NCI-H187 (cell line): ENCODE measurements at places on chromosomes 2 and 18.

GRCh38 chr2:142020368-142020767, 110.4 kb downstream of the LRP1B start:
- DNase-seq, result no peak

DNA sequence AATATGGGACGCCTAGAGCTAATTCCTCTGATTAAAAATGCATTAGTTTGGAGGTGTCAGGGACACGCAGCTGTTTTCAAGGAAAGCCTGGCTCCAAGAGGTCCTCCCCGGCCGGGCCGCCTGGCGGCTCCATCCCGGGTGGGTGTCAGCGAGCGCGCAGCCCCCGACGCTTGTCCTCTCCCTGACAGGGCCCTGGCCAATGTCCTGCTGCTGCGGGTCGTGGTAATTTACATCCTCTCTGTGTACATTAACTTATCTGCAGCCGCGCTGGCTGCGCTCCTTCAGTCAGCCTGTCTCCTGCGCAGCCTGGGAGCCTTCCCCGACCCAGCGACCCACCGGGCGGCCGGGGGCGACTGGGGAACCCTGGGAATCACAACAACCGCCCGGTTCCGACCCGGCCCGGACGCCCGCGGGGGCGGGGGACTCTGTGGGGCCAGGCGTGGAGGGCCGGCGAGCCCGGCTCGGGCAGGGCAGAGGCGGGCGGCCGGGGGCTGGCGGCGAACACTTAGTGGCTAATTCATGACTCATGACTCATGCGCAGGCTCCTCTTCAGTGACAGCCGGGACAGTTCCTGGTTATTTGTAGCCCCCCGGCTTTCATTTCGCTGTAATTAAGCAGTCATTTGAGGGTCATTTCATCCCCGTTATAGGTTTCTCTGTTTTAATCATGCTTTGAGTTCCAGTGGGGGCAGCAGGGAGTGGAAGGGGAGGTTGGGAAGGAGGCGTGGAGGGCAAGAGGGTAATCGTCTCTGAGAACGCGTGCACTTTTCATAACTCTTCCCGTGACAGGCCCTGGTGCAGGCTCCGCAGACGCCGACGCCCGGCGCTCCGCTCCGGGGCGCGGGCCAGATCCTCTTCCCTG, 141.9 kb upstream of the CTAGE1 start:
- no peak for DNase-seq

DNA sequence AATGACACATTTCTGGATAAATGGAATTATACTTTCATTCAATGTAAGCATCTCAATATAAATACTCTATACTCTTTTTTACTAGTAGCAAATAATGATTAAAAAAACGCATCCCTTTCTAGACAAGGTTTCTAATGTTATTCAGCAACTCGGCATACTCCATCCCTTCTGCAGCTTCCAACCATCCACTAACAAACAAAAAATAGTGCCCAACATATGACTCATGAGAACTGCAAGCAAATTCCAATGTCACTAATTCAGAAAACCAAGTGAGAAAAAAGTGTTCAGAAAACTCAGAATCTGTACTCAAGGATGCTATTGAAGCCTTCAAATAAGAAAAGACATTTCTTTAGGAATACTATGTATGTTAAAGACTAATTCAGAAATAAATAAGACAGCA, 140.0 kb downstream of the BAZ2B start:
- no peak for DNase-seq

DNA sequence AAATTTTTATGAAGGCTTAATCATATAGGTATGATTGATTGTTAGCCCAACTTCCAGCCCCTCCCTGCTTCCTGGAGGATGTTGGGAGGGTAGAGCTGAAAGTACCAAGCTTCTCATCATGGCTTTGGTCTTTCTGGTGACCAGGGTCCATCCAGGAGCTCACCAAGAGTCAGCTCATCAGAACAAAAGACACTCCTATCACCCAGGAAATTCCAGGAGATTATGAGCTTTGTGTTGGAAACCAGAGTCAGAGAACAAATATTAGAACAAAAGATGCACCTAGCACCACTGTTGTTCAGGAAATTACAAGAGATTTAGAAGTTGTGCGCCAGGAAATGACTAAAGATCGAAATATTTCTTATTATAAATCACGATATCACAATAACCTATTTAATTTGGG, 119.9 kb upstream of the THUMPD2 start:
- no peak for DNase-seq

DNA sequence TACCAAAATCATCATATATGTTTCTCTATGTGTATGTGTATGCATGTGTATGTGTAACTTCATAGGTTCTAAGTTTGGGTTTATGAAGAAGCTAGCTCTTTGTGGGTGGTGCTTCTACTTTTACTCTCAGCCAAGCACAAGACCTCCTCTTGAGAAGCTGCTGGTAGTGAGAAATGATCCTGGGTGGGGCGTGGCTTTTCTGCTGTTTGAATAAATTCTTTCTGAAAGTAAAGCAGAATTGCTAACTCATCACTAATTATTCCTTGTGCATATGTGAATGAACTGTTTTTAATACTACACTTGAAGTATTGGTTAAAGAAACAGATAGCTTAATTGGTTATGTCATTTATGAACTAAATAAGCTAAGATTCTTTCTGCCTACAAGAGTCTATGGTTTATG, 7.6 kb upstream of the GAREM1 start:
- DNase-seq, result no peak

GRCh38 chr2:1839066-1839756, 94.9 kb upstream of the PXDN start:
- DNase-seq, result no peak

- no peak for DNase-seq
Observed at GRCh38 chr2:38682008-38682575, 16.2 kb downstream of the GALM start.

DNA sequence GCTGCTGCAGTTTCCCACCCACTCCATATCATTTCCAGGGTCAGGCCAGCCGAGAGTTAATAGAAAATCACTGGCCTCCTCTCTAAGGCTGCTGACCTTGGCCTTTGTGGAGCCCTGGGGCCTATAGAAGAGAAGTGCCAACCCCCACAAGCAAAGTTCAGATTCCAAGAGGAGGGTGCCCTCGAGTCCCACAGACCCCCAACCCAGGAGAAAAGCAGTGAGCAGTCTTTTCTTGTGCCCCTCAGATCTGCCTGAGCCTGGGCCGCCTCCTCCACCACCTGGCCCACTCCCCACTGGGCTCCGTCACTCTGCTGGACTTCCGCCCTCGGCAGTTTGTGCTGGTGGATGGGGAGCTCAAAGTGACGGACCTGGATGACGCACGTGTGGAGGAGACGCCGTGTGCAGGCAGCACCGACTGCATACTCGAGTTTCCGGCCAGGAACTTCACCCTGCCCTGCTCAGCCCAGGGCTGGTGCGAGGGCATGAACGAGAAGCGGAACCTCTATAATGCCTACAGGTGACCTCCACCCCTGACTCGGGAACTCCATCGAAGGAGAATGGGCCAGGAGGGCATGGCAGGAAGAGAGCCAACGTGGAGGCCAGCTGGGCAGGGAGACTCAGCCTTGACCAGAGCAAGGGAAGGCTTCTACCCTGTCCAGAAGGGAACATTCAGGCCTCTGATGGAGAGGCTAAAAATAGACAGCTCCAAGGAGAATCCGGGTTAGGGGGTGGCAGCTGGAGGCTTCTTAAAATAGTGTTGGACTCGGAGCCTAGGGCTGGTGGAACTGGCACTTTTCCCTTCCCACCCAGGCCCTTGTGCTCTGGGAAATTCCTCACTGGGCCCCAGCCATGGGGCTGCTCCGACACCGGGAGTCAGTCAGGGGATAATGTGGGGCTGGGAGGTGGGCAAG, 6.2 kb downstream of the PKDCC start:
- DNase-seq, result no peak

- DNase-seq, result no peak
Observed at GRCh38 chr2:238730001-238730669, 117.8 kb upstream of the TWIST2 start.

DNA sequence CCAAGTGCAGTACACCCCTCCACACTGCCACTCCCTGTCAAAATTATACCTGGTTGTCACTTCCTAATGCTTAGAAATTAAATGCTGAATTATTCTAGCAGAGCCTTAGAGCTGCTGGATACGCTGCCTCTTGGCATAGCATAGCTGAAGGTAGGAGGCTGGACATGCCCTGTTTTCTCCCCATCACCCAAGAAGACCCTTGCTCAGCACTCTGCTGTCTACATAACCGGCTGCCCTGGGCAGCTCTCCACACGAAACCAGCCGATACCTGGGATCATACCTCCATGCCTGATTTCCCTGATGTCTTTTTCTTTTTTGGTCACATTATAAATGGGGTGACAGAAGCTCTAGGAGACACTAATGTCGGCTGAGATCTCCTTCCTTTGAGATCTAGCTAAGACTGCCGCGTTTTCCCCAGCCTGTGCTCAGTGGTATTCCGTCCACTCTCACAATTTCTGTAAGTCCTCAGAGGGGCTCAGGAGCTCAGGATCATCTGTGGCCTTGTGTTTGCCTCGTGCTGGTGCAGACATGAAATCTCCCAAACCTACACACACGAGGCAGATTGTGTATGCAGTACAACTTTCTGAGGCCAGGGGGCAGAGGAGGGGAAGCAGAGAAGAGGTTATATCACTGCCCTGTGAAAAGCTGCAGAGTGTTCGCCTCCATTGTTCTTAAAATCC, 13.5 kb upstream of the ZAP70 start:
- peak; percentile 26 for DNase-seq

- no peak for DNase-seq
Observed at GRCh38 chr2:232386490-232386739, 7.9 kb downstream of the ALPP start.

DNA sequence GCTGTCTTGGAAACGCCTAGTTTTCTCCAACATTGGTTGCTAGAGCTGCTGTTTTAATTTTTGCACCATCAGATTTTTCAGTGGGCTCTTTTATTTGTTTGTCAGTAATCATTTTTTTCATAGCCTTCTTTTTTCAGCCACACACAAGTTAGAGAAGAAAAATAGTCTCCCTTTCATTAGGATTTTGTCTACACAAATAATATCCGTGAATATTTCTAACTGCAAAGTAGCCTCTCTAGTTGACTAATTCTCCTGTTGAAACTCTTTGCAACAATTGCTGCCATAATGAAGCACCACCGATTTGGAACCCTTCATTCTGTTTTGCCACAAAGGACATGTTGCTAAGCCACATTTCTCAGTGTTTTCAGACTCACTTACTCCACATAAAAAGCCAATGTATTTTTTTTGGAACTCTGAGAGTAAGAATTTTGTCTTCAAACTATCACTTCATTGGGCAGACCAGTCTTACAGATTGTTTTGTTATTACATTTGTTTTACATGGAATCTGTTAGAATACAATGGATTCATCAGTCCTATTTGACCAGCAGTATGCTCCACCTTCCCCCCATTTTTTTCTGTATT, 9.6 kb downstream of the KCNJ3 start:
- DNase-seq, result no peak

GRCh38 chr2:126674075-126674744, 18.3 kb downstream of the GYPC start:
- DNase-seq, result no peak

GRCh38 chr2:189000221-189000620, 26.0 kb downstream of the COL3A1 start:
- DNase-seq, result no peak

DNA sequence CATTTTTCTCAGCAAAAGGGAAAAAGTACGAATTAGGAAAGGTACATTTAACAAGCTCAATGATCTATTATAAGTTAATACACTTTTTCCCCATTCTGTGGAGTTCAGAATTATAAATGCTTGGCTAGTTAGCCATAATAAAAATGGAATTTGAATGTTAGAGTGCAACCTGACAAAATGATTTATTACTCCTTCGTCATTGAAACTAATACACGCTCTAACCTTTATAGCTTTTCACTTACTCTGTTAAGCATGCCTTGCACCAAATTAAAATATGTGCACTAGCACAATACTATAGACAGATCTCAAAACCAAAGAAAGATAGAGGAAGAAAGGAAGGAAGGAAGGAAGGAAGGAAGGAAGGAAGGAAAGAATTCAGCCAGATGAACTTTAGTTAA, 46.1 kb upstream of the FRZB start:
- no peak for DNase-seq

GRCh38 chr18:25621682-25622081, 269.7 kb upstream of the ZNF521 start:
- no peak for DNase-seq

DNA sequence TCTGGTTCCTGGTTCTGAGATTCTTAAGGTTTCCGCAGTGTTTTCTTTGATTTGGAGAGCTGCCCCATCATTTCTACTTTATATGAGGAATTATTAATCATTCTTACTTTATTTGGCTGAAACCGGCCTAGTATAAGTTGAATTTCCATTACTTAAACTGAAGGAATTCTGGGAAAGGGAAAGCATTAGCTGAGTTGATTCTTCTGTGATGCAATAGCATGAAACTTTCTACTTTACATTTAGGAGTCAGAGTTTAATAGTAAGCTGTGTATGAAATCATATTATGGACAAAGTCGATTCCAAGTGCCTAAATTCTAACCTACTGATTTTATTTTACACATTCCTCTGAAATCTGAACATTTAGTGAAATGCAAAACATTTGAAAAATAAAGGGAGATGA, 1269.7 kb upstream of the ZEB2 start:
- DNase-seq, result no peak

DNA sequence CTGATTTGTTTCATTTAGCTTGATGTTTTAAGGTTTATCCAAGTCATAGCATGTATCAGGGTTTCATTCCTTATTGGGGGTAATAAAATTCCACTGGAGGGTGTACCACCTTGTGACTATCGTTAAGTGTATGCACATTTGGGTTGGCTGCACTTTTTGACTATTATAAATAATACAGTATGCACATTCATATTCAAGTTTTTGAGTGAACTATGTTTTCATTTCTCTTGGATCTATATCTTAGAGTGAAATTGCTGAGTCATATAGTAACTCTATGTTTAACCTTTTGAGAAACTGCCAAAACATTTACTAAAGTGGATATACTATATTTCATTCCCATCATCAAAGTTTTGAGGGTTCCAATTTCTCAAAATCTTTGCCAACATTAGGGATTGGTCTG, 952.7 kb downstream of the TDRD15 start:
- no peak for DNase-seq

DNA sequence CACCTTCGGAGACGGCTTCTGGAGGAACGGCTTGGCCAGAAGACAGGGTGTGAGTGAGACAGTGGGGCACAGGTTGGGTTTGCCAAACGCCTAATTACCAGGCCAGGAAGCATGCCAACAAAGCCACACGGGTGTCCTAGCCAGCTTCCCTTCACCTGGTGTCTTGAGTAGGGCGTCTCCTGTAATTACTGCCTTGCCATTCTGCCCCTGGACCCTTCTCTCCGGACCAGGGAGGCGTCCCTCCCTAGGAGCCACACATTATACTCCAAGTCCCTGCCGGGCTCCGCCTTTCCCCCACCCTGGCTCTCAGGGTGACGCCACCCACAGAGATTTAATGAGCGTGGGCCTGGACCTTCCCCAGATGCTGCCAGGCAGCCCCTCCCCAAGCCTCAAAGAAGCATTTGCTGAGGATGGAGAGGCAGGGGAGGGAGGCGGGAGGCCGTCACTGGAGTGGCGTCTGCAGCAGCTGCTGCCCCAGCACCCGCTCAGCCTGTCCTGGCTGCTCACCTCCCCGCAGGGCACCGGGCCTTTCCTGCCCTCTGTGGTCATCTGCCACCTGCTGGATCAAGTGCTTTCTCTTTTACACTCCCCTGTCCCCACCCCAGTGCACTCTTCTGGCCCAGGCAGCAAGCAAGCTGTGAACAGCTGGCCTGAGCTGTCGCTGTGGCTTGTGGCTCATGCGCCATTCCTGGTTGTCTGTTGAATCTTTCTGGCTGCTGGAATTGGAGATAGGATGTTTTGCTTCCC, 20.7 kb downstream of the FOSL2 start:
- peak; percentile 46 for DNase-seq
